Thymus (tissue), 14 donors: ENCODE measurements at places on chromosomes 13 and 19.

GRCh38 chr19:45420871-45421270 is 2.8 kb downstream of the ERCC1 start:
- no peak for DNase-seq

- no peak for DNase-seq
Measured at GRCh38 chr13:52743988-52744387, 4.4 kb upstream of the CNMD start.

- DNase-seq: no peak
Measured at GRCh38 chr19:52735734-52736133, 890 bp upstream of the ZNF611 start.

DNA sequence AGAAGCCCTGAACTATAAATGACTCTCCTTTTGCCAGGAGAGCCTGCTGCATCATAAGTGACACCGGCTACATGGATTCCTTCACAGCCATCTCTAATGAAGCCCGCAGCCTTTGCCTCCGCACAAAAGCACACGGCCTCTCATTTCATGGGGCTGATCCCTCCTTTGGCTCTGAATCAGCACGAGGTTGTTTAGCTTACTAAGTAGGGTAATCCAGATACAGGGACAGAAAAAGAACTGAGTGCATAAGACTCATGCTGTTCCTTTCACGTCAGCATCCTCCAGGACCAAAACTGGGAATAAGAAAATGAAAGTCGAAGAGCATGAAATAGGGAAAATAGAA is 136.3 kb downstream of the DCT start:
- no peak for DNase-seq

GRCh38 chr13:100787899-100788298 is 113.3 kb upstream of the TMTC4 start:
- no peak for DNase-seq

DNA sequence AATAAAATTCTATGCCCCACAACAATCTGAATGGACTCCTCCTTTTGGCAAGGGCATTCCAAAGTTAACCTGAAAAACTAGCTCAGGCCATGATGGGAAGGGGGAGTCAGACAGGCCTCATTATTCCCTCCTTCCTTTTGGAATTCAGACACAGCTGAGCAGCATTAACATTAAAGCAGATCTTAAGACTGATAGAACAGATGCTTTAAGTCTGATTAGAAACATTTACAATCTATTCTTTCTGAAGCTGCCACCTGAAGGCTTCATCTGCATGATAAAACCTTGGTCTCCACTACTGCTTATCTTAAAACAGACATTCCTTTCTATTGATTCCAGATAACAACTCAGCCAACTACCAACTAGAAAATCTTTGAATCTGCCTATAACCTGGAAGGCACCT is 98.9 kb downstream of the UGGT2 start:
- no peak for DNase-seq

DNA sequence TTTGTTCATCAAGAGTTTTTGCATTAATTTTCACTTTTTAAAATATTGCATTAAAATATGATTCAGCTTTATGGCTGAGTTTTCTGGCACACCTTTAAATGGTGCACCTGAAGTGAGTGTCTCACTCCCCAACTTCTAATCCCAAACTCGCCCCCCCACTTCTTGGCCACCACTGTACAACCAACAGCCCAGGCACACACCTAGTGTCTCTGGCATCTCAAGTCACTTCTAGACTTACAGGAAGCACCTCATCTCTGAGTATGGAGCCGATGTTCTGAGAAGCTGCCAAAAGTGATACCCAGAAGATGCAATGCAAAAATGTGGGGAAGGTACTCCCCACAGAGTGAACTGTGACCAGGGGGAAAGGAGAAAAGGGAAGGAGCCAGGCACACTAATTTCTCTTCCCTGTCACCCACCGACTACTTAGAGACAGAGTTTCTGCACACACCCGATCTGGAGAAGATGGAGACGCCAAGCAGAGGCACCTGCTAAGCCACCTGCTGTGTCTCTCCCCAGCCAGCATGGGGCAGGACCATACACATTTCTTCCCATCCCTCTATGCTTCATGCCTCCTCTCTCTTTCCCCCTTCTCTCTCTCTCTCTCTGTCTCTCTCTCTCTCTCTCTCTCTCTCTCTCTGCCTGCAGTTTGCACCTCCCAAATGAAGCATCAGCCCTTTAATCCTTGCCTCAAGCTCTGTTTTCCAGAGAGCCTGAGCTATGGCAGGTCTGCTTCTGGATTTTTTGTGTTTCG is 155.3 kb upstream of the ZNF507 start:
- DNase-seq: no peak

- no peak for DNase-seq
Measured at GRCh38 chr19:47381653-47382279, 32.7 kb downstream of the DHX34 start.

GRCh38 chr19:6518145-6518911 is 12.5 kb upstream of the TNFSF9 start:
- DNase-seq: no peak

- no peak for DNase-seq
Measured at GRCh38 chr13:39099231-39099630, 61.0 kb downstream of the NHLRC3 start.

DNA sequence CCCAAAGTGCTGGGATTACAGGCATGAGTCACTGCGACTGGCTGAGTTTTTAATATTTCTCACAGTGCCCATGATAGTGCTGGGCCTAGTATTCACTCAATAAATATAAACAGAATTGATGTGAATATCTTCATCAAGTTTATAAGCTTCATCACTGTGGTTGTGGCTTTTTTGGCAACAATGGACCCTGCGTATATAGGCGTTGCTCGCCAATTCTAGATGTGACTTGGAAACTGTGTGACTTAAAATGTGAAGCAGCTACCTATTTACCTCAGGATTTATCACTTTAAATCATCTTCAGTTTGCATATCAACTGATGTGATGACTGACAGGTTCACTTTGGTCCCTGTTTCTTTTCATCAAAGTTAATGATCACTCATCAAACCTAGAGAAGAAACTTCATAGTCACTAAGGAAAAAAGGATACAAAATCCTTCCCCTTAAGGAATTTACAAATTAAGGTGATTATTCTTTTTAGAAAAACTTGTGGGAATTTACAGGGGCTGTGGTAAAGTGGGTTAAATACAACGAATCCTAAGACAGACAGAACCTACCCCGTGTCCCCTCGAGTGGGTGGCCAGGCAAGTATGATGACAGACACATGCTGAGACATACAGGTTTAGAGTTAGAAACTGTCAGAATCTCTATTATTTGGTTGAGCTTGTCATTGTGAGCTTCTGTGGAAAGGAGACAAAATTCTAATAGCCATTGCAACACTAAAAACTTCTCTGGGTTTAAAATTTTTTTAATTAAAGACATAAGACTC is 101.3 kb downstream of the AKAP11 start:
- no peak for DNase-seq

- no peak for DNase-seq
Measured at GRCh38 chr13:90701264-90701663, 646.2 kb upstream of the MIR17HG start.

DNA sequence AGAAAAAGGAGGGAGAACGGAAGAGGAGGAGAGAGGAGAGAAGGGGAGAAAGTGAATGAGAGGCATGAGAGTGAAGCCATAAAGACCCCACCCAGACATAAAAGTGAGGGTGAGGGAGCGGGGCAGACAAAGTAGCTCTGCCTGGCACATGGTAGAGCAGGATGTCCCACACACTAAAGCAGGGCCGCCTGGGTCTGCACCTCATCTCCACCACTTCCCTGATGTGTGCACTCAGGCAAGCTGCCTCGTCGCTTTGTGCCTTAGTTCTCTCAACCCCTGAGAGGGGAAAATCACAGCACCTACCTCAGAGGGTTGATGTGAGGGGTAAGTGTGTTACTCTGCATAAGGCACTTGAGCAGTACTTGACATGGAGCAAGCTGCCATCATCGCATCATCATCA is 488.1 kb downstream of the COG6 start:
- DNase-seq: no peak
